ENCODE measurements at places on chromosomes 2 and 18.

DNA sequence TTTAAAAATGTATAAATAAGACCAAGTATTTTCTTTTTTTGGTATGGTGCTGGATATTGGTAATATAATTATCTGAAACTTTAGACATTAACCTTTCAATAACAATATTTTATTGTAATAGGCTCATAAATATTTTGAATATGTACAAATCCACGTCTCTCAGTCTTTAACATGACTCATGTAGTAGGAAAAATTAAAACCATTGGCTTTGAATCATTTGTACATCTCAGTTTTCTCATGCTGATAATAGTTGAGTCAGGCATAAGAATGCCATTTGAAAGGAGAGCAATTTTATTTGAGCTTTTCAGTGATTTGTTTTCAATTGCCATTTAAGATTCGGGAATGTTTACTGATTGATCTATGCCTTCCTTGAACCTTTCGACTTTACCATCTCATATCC lies 364.8 kb downstream of the TGIF1 start:
- DNase-seq: no peak

DNA sequence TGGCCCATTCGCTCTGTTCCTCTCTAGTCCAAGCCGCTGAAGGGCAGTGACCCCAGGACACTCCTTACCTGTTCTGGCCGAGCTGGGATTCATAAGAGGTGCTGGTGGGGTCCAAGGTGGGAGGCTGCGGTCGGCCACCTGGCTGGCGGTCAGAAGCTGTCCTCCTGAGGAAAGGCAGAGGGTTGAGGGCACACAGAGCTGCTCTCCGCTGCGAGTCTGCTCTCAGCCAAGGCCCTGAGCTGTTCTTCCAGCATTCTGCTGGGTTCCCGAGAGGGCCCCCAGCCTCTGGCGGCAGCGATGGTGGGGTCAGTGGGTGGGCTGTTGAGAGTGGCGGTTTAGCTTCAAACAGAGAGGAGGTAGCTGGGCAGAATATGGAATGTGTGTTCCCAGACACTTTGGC lies 3.8 kb downstream of the PCARE start:
- DNase-seq: no peak

GRCh38 chr2:11387100-11387390 lies 42.6 kb upstream of the ROCK2 start:
- DNase-seq: no peak

DNA sequence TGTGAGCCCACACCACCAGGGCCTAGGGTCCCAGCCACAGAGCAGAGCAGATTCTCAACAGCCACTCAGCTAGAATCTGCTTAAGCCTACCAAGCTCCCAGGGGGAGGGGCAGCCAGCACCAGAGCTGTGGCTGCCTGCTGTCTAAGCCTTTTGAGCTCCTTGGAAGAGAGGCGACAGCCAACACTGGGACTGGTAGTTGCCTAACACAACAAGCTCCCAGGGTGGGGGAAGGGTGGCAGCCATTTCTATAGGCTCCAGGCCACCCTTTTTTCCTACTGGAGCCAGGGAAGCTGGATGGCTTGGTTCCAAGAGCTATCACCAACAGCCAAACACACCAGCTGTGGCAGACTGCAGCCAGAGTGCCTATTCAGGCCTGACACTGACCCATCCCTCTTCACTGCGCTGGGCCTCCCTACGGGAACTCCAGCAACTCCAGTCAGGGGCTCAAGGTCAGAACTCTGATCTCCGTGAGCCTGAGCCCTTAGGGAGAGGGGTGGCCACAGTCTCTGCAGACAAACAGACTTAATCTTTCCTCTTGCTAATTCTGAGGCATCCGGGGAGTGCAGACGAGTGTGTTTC lies 1824.3 kb upstream of the CELF4 start:
- no peak for DNase-seq

GRCh38 chr2:8676921-8677645 lies 4.8 kb upstream of the ID2 start:
- no peak for DNase-seq

DNA sequence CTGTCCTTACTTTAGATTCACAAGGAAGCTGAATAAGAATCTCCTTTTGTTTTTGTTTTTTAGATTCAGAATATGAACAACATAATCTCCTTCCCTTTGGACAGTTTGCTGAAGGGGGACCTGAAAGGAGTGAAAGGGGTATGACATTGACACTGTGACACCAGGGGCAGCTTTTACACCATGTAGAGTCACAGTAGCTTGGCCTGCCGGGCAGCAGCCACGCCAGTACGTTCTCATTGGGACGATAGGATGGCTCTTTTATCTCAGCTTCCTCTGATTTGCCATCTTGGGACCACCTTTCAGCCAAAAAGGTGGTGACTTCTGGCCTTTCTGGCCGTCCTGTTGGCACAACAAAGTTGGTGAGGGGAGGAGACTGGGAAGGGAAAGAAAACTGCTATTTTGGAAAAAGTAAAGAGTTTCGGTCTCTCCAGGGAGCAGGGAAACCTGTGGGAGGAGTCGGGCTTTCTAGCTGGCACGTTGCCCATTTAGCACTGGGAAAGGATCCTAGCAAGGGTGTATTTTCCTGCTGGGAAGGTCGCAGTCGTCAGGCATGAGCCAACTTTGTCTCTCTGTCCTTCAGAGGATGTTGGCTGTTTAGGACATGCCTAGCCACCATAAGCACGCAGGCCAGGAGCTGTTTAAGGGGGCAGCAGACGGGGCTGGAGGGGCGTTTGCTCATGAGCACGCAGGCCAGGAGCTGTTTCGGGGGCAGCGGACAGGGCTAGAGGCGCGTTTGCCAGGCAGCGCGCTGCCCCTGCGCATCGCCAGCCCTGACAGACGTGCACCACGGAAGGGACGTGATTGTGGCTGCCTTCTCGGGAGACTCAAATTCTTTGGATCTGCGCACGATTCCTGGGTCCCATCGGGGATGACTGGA lies 104.6 kb downstream of the ITGB1BP1 start:
- DNase-seq: no peak

- no peak for DNase-seq
Observed at GRCh38 chr2:55142518-55142917, 89.6 kb downstream of the CLHC1 start.

- DNase-seq: no peak
Observed at GRCh38 chr2:235493402-235493774, 455 bp upstream of the AGAP1 start.

DNA sequence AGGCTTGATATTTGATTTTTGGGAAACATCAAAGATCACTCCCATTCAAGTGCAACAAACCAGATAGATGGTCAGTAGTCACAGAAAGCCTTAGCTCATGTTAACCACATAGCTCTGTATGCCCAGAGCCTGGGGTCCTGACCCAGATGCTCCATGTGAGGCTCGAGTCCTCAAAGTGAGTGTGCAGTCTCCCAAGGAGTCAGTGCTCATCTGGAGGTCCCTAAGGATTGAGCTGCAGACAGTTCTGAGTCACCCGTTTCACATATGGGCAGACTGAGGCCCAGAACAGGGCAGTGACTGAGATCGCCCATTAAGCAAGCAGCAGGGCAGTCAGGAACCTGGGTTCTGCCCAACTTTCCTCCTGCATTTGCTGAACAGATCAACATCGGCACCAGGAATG lies 9.2 kb downstream of the TMEM37 start:
- no peak for DNase-seq

- DNase-seq: no peak
Observed at GRCh38 chr18:27704736-27705361, 472.1 kb downstream of the CDH2 start.

GRCh38 chr2:182655750-182656149 lies 60.3 kb upstream of the DNAJC10 start:
- no peak for DNase-seq

DNA sequence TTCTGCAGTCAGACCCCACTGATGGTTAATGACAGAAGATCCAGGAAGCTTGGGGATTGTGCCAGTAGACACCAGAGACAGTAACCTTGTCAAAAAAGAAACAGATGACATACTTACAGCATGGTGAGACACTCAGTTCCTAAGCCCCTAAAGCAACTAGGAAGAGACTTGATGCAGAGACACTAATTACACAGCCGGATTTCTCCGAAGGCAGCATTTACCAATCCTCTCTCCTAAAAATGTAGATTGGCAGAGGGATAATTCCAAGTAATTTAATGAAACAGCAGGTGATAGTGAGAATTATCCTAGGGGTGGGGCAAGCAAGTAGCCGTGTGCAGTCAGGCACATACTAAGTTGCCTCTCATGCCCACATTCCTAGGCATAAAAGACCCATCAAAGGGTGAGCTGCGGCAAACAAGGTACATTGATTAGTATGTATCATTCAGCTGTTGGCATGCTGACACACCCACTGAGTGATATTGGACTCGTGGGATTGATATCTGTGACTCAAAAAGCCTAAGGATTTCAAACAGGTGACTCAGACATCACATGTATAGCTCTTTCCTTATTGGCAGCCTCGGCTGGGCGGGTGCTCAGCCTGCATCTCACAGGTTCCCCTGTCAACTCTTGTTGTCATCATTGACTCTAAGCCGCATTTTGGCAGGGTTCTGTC lies 296.7 kb upstream of the ATP5MC3 start:
- DNase-seq: no peak

DNA sequence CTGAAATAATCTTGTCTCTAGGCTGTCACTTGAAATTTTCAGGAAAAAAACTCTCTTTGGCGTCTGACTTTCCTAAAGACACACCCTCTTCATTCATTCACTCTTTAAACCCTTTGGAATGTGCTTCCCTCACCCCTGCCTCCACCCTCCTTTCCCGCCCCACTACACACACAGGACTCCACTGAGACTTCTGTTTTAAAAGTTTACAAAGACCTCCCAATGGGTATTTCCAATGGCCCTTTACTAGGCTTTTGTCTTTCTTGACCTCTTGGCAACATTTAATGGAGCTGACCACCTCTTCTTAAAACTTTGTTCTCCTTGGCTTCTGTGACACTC lies 96.1 kb downstream of the RBMS1 start:
- DNase-seq: no peak

- DNase-seq: no peak
Observed at GRCh38 chr2:172753610-172754009, 18.0 kb downstream of the RAPGEF4 start.

DNA sequence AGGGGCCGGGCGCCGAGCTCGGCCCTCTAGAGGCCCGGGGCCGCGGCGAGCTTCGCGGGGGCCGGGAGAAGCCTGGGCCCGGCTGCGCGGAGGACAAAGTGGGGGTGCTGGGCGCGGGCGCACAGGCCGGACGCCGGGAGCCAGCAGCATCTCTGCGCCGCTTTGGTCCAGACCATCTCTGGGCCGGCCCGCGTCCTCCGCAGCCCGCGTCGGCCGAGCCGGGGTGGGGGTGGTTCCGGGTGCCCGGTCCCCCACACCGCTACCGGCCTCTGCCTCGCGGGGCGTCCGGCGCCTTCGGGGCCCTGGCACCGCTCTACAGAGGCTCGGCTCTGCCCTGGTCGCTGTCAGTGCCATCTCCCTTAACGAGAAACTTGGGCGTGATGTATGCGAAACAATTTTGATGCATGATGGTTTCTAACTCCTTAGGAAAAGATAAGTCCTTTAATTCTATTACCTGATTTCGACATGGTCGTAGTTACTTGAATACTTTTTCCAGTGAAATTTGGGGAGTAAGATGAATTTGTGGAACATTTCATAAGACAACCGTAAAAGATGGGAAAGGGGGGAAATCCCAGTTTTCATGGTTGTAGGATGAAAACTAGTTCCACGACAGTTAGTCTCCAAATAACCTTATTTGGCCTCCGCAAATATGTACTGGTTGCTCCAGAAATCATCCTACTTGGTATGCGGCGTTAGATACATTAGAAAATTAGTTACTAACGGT lies 562 bp downstream of the TWSG1 start:
- no peak for DNase-seq

DNA sequence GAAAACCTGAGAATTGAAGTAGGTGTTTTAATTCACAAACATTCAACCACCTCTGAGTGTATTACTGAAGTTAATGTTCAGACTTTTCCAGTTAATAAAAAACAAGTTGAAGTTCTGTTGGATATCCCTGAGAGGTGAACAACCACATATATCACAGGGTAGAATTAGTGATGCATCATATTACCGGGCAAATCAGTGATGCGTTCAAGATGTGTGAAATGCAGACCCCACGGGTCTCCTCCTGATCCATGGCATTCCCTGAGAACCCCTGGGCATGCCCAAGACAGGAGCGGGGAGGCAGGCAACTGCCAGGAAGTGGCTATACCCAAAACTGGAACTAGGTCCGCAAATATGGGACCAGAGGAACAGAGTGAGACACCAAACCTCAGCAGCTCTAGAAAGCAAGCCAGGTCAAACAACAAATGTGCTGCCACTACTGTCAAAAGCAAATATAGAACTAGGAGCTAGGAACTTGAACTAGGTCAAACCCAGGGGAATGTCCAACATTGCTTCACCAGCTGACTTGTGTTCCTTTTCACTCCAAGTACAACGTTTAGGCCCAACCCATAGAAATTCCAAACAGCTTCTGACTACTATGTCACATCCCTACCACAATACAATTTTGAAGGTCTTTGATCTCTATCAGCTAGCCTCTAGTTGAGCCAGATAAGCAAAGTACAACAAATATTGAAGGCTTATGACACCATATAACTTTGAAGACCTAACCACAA lies 20.2 kb downstream of the PSTPIP2 start:
- no peak for DNase-seq

GRCh38 chr18:55343396-55344073 lies 244.5 kb downstream of the TCF4 start:
- no peak for DNase-seq

- DNase-seq: no peak
Observed at GRCh38 chr2:177675825-177676224, 283.3 kb downstream of the AGPS start.

DNA sequence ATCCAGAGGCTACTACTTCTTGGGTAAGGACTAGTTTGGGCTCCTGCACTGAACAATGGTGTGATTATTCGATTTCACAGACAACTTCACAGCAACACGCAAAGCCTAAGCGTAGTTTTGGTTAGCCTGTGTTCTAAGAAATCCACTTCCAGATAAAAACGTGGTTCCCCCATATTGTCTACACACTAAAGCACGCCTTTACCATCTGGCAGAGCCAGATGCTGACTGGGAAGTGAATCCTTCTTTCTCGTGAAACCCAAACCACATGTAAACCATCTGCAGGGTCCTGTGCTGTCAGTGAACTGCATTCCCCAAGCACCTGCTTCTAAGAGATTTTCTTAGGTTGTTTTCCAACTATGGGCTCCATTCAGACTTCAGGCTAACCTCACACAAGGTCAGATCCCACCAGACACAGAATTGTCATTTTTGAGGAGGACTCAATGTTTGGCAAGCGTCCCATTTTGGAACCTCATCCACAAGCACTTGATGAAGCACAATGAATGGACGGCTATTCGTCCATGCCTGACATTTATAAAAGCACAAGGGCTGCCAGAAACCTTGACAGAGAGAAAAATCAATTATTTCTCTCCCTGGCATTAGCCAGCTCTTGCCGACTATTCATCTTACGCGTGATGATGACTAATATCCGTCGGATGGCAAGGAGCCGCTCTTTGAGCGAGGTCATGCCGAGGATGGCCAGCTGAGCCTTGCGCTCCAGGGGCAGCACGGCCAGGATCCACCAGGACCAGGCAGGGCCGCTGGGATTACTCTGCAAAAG lies 38.4 kb downstream of the LONRF2 start:
- no peak for DNase-seq

- DNase-seq: no peak
Observed at GRCh38 chr18:61887838-61888237, 5.0 kb downstream of the RNF152 start.

- DNase-seq: no peak
Observed at GRCh38 chr18:32300914-32301313, 111.1 kb downstream of the MEP1B start.

Data from cerebellar nuclear complex (tissue), 1 donor.